Suppressor macrophage treated with lipopolysaccharide for 4 hours (primary cell): ENCODE measurements at places on chromosomes 6 and 20.

GRCh38 chr6:36853325-36853724 lies 14.1 kb upstream of the CPNE5 start:
- DNase-seq: peak; percentile 92

DNA sequence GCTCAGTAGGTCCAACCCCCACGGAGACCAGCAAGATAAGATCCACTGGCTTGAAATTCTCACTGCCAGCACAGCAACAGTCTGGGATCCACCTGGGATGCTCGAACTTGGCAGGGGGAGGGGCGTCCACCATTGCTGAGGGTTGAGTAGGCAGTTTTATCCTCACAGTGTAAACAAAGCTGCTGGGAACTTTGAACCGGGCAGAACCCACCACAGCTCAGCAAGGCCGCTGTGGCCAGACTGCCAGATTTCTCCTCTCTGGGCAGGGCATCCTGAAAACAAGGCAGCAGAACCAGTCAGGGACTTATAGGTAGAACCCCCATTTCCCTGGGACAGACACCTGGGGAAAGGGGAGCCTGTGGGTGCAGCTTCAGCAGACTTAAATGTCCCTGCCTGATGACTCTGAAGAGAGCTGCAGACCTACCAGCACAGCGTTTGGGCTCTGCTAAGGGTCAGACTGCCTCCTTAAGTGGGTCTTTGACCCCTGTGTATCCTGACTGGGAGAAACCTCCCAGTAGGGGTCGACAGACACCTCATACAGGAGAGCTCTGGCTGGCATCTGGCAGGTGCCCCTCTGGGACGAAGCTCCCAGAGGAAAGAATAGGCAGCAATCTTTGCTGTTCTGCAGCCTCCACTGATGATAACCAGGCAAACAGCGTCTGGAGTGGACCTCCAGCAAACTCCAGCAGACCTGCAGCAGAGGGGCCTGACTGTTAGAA lies 782.4 kb upstream of the EYS start:
- no peak for DNase-seq

- no peak for DNase-seq
These were observed 46.1 kb downstream of the PHACTR3 start for GRCh38 chr20:59650418-59650817.

DNA sequence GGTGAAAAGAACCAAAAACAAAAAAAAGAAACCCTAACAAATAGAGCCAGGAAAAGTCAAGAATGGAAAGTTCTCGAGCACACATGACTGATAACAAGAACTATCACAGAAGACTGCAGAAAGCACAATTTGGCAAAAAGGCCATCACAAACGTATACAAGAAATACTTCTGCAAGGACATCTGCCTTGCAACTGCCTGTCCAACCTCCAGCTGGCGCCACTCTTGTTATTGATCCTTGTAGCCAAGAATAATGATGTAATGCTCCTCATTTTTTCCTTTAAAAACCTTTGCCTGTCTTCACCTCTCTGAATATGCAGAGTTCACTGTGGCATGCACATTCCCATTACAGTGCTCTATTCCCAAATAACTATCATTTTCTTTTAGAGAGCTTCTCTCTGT lies 87.9 kb upstream of the BMP5 start:
- DNase-seq: no peak

- DNase-seq: peak; percentile 98
These were observed 339 bp upstream of the GMEB2 start for GRCh38 chr20:63627129-63627750.

DNA sequence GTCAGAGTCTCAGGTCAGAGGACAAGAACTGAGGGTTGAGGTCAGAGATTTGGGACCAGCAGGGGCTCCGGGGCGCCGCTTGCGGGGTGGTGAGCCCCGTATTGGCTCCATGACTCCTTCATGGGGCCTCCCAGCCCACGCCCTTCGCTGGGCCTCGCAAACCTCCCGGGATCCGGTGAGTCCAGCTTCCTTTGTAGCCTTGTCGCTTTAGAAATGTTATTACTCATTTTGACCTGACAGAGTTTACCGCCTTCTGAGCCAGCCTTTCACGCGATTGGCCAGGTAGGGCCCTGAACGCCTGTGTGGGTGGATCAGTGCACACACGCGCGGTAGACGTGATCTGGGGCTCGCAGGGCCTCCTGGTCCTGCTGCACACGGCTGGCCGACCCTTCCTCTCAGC lies 181.1 kb downstream of the ERMARD start:
- no peak for DNase-seq

DNA sequence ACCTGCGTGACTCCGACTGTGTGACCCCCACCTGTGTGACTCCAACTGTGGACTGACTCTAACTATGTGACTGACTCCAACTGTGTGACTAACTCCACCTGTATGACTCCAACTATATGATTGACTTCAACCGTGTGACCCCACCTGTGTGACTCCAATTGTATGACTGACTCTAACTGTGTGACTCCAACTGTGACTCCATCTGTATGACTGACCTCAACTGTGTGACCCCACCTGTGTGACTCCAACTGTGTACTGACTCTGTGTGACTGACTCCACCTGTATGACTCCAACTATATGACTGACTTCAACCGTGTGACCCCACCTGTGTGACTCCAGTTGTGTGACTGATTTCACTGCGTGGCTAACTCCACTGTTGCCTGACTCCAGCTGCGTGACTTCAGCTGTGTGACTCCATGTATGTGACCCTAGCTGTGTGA lies 38.6 kb downstream of the SYNJ2 start:
- DNase-seq: peak; percentile 29
